ENCODE measurements at places on chromosomes 16 and 17.

- ATAC-seq: no peak
These were observed 5.4 kb downstream of the SCPEP1 start for GRCh38 chr17:56983366-56983765.

GRCh38 chr16:66572356-66572755, 6.1 kb downstream of the CMTM1 start:
- peak; percentile 21 for ATAC-seq

- ATAC-seq: no peak
These were observed 2.6 kb downstream of the HES7 start for GRCh38 chr17:8121407-8121680.

DNA sequence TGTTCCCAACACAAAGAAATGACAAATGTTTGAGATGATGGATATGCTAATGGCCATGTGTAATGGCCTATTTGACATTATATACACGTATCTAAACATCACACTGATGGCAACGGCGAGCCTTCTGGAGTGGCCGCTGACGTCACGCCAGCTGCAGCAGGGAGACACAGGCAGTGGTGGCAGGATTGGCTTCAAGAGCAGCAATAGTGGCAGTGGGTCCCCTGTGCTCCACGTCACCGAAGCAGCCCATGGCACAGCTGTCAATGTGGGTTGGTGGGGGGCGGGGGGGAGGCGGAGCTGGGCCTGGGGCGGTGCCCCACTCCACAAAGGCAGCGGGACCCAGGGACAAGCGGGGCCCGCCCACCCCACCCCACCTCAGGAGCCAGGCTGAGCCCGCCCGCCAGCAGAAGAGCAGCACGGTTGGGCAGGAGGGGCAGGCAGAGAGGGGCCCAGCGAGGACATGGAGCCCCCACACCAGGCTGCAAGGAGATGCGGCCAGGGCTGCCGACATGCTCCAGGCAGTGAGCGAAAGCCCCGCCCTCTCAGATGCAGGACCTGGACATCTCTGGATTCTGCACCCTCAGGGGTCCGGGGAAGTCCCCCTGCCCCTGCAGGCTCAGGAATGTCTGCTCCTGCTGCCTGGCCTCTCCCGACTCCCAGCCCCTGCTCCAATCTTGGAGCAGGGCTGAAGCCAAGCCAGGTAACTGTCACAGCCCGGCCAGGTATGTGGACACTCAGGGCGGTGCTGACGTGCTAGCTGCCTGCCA, 64.6 kb downstream of the USP32 start:
- ATAC-seq: no peak

DNA sequence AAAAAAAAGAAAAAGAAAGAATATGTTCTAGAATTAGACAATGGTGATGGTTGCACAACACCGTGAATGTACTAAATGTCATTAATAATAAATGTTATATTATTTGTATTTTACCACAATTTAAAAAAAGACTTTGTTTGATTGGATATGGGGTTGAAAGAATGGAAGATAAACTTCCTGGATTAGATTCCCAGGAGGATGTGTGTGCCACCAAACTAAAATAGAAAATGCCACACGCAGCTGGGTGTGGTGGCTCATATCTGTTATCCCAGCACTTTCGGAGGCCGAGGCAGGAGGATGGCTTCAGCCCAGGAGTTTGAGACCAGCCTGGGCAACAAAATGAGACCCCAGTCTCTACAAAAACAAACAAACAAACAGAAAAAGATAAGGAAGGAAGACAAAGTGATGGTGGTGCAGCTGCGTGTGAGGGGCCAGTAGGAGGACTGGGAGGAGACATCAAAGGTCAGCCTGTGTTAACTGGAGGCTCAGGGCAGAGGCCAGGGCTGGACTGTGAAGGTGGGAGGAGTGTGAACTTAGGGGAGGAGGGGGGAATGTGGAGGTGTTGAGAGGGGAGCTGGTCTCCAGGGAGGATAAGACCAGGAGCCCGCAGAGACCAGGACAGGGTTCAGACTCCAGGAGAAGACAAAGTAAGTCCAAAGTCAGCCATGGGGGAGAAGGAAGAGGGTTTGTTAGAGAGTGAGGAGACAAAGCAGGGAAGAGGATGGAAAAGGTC, 4.1 kb downstream of the PECAM1 start:
- ATAC-seq: no peak

DNA sequence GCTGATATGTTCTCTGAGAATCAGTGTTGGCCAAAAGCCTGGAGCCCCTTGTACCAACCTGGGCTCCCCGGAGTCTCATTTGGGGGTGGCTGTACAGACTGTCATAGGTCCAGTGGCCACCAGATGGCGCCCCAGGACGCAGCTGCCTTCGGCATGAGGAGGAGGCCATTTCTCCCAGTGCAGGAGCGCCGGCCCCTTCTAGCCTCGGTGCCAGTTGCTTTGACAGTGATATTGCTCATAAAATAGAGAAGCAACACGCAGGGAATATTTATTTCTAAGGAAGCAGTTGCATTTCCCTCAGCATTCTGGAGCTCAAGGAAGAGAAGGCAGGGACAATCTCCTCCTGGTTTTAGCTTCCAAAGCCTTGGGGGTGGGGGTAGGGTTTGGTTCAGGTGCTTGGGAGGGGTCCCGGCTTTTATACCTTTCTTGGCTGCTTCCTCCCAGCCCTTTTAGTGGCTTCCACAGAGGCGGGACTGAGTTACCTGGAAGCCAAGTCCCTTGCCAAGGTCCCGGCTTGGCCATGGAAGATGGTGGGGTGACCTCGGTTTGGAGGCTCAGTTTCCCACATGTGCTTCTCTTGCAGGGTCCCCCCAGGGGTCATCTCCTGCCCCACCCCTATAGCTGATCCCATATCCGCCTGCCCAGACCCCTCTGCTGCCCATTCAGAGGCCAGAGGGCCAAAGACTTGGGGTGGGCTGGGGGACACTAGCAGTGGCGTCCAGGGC, 117.8 kb upstream of the CDC42EP4 start:
- ATAC-seq: peak; percentile 94

DNA sequence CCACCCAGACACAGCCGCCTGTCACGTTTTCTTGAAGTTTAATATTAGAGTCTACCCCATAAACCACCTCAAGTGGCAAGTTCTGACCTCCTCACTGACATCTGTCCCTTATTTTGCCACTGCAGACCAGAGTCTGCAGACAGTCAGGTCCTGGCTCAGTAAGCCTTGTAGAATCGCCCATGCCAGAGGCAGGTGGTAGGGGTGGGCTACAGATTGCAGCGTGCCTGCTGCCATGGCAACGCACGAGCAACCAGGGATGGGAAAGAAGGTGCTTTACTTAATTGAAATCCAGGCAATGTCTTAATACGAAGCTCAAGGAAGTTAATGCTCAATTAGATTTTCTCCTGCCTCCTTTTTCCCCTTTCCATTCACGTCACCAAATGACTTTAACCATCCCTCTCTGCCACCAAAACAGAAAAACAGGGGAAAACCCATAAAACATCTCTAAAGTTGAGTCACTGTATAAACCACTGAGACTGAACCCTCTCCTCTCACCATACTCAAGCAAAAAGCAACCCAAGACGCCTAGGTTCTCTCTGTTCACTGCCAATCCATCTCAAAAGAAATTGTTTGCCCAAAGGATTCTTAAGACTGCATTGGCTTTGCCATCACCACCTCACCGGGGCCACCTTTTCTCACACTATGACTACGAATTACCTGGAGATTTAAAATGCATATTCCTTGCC, 228.8 kb downstream of the SLC39A11 start:
- peak; percentile 97 for ATAC-seq

GRCh38 chr16:50925758-50926357, 184.0 kb downstream of the CYLD start:
- no peak for ATAC-seq

DNA sequence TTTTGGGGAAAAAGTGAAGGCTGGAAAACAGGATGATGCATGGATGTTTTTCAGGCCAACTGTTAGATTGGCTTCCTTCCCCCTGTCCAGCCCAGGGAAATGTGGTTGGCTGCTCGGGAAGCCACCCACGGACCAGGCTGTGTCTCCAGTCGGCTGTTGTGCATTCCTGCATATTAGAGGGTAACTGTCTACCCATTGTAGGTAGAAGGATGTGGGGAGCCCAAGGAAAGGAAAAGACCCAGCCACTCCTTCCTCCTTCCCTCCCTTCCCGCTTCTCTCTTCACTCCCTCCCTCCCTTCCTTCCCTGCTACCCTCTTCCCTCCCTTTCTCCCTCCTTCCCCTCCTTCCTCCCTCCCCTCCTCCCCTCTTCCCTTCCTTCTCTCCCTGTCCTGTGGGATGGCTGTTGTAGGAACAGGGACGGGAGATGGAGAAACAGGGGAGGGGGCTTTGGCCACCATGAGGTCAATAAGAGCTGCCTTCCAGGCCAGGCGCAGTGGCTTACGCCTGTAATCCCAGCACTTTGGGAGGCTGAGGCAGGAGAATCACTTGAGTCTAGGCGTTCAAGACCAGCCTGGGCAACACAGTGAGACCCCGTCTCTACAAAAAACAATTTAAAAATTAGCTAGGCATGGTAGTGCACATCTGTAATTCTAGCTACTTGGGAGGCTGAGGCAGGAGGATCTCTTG, 16.9 kb downstream of the SYT17 start:
- ATAC-seq: no peak

DNA sequence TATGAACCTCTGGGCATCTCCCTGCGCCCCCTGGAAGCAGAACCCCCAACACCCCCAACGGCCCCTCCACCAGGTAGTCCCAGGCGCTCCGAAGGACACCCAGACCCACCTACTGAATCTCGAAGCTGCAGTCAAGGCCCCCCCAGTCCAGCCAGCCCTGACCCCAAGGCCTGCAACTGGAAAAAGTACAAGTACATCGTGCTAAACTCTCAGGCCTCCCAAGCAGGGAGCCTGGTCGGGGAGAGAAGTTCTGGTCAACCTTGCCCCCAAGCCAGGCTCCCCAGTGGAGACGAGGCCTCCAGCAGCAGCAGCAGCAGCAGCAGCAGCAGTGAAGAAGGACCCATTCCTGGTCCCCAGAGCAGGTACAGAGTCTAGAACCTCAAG, 1.5 kb downstream of the BCL6B start:
- ATAC-seq: no peak

DNA sequence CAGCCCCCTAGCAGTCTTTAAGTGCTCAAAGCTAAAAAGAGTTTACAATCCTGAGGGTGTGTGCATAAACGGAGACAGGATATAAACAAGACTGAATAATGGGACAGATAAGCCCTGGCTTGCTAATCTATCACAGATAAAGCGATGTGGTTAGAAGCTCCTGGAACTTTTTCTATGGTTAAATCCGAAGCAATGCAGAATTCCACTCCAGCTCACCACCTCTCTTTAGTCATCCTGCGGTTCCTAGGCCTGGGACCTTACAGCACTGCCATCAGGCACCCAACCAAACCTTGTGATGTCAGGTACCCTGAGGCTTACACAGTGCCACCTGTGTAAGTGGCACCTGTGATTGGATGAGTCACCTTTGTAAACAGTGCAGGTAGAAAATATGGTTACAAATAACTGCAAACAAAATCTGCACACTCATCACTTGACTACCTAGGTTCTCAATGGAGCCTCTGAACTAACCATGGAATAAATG, 31.5 kb upstream of the B4GALNT2 start:
- no peak for ATAC-seq

DNA sequence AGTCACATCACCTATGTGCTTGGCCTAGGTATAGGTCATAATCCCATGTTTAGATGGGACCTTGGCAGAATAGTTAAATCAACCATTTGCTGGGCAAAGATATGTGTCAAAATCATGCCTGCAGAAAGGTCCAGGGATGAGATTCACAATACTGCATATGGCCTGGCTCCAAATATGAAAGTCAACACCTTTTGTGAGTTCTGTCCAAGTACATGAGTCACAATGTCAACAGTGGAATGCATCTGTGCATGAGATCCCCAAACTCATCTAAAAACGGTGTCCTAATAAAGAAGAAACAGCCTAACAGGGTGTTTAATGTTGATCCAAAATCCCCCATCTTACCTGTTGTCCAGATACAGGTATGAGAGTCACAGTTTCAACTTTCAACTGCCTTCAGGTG, 1847.5 kb downstream of the TP53TG3F start:
- ATAC-seq: no peak

DNA sequence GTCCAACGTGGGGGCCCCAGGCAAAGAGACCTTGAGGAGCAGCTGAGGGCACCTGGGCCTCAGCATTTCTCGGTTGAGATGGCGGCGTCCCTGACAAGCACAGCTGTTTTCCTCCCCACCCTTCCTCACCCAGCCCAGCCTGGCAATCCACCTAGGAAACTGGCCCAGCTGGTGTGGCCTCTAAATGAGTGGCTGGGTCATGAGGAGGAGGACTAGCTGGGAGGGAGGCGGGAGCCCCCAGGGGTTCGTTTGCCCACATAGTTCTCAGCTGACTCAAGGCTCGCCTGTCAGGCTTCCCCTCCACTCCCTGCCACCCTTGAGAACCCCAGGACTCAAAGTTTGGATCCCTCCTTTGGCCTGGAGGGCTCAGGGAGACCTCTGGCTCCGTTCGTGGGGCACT, 5.9 kb downstream of the RNF222 start:
- no peak for ATAC-seq

DNA sequence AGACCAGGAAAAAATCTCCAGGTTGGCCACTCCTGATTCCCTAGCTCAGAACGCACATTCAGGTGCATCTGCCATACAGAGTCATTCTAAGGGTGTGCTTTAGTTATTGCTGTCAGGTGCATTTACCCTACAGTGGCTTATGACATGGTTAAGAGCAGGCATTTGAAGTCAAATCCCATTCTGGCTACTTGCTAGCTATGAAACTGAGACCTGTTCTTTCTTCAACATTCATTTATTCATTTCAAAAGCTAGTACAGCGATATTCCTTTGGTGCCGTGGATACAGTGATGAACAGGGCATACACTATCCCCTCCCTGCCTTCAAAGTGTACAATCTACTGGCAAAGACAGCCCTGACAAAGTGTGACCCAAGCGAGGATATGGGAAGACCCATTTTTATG, 508.3 kb downstream of the NPIPA7 start:
- no peak for ATAC-seq

GRCh38 chr16:9115277-9115676, 23.8 kb downstream of the HAPSTR1 start:
- ATAC-seq: no peak

GRCh38 chr17:43457362-43457692, 26.4 kb upstream of the DHX8 start:
- ATAC-seq: no peak

- ATAC-seq: no peak
These were observed 281.0 kb downstream of the FTO start for GRCh38 chr16:53984936-53985335.

- ATAC-seq: no peak
These were observed 390 bp downstream of the FOXL1 start for GRCh38 chr16:86578611-86579267.

DNA sequence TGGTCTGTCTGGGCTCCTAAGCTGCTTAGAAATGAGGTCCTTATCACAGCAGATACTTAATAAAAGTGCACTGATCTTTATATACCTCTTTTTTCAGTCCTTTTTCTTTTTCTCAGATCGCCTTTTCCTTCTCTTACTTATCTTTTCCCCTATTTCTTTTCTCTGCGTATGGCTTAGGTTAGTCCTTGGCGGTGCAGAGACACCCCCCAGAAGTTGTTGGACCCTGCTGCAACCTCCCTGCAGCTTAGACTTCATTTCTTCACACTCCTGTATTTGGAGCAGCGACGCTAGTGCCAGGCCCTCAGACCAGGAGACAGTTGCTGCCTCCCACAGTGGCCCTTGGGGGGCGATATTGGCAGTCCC, 67.6 kb downstream of the CENPV start:
- no peak for ATAC-seq
